AG04450 (cell line): ENCODE measurements at places on chromosomes 5 and 9.

DNA sequence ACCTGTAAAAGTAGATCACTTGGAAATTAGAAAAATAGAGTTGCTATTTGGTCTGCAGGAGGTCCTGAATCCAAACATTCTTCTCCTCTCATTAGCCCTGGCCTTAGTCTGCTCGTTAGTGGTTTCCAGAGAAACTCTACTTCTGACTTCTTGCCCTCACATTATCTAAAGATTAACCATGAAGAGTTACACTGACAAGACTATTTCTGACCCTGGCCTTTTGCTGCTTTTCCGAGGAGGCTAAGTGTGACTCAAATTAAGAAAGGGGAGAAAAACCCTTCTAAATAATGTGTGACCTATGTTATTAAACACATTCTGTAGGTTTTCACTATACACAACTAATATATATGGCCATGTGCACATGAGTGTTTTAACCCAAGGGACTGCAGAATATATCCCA is 302.4 kb downstream of the RAB3C start:
- no peak for DNase-seq

DNA sequence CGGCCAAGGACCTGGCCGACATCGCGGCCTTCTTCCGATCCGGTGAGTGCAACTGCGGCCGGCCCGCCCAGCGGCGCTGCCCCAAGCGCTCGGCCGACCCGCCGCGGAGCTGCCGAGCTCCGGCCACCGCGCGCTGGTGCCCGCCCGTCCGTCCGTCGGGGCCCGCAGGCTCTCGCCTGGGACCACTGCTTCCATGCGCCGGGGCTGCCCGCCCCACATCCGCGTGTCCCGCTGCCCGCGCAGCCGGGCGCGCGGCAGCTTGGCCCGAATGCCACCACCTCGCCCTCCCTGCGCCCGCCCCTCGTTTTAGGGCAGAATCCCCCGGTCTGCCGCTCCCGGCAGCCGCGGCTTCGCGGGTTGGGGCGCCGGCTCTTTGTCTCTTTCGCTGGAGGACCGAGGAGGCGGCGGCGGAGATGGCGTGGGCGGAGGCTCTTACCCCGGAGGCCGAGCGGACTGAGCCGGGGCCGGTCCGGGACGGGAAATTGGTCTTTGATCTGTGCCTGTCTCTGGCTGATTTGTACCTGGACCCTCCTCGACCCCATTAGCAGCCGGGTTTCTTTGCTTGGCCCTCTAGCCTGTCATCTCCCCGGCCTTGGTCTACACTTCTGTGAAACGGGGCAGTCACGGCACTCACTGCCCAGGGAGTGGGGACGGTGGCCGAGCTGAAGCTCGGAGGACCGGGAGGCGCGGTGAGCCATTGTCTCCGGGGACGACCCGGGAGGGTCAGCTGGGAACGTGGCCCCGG is 871 bp downstream of the TRIO start:
- no peak for DNase-seq

DNA sequence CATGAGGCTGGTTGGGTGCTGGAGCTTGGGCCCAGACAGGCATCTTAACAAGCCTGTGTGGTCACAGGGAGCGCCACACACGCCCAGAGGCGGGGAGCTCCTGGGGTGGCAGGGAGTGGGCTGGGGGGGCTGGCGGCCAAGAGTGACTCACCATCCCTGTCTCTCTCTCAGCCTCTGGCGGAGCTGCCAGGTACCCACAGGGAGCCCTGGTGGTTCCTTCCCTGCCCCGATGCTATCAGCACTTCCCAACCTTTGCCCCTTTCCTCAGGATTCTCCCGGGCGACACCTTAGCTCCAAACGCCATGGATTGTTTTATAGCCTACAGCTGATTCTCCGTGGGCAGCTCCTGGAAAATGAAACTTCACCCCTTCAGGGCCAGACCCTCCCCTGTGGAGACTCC is 5.5 kb downstream of the SLC9A3 start:
- no peak for DNase-seq

DNA sequence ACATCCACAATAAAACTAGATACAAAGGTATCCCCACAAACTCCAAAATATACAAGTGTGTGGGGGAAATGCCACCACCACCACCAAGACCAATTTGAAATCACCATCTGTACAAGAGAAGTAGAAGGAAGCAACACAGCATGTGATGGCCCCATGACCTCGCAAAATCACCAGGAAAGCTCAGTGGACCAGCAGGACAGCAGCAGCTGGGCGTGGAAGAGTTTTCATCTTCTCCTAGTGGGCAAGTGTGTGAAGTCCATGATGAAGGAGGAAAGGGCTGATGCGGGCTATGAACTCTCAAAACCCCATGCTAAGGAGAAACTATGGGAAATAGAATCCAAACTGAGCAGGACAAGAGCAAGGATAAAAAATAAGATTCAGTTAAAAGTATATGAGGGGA is 58.1 kb downstream of the GOLPH3 start:
- no peak for DNase-seq

DNA sequence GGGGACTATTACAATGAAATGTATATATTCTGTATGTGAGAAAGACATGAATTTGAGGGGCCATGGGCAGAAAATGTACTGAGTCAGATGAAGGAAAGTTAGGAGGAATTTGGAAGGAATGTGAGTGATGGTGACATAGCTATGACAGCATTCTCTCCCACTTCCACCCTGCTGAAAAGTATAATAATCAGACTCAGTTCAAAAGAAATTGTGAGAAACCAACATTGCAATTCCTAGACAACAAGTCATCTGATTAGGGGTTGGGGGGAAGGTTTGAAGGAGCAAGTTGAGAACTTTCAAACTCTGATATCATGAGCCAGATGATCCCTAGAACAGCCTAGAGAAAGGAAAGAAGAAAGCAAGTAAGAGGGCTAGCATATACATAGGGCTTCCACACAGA is 370.6 kb downstream of the DMRTA1 start:
- DNase-seq: no peak

- DNase-seq: no peak
These were observed 75.8 kb upstream of the CDH12 start for GRCh38 chr5:22928821-22929482.
